Stimulated activated CD4-positive, alpha-beta T cell treated with anti-CD3 and anti-CD28 coated beads, Interleukin-12 subunit alpha, Interleukin-12 subunit beta, amount 100 ng/mL, for 4 hours (primary cell): ENCODE measurements at places on chromosomes 3 and 15.

DNA sequence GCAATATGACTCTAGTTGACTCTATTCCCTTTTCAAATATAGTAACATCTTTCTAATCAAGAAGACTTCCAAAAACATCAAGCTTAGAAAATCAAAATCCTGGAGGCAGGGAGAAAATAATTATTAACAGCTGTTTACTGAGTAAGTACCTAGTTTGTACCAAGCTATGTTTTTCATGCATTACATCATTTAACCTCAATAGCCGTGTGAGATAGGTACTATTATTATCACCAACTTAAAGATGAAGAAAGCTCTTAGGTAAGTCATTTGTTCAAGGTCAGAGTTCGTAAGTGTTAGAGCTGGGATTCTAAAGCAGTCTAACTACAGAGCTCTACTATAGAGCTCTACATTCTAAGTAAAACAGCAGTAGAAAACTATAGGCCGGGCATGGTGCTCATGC is 41.6 kb downstream of the GSK3B start:
- no peak for DNase-seq

DNA sequence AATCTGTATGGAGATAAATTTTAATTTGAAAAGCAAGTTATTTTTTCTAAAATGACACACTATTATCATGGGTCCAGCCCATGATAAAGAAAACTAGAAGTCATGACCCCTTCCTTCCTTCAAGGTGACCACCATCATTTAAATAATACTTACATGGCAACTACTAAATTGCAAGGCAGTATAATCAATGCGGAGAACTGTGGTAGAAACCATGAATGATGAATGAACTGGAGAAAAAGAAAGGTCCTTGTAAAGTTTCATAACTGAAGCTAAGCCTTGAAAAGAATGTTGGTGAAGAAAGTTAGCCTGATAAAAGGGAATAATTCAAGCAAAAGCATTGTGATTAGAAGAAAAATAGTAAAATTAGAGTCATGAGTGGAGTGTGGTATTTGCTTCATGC is 222.9 kb upstream of the TBC1D5 start:
- no peak for DNase-seq

- DNase-seq, result no peak
Measured at GRCh38 chr3:16896820-16897219, 12.1 kb downstream of the PLCL2 start.

DNA sequence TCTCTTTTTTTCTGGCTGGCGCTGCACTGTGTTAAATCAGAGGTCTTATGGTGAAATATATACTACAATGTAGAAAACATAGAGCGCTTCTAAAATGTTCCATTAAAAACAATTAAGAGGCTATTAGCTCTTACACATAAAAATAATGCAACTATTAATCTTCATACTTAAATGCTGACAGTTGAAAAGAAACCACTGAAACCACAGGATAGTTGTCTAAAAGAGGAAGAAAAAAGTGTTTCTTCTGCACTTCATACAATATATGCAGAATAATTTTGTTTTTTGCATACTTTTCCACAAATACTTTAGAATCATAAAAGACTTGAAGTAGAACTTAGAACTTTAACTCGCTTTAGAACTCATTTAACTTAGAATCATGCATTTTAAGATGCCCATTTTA is 170.5 kb downstream of the PYDC2 start:
- DNase-seq, result no peak

DNA sequence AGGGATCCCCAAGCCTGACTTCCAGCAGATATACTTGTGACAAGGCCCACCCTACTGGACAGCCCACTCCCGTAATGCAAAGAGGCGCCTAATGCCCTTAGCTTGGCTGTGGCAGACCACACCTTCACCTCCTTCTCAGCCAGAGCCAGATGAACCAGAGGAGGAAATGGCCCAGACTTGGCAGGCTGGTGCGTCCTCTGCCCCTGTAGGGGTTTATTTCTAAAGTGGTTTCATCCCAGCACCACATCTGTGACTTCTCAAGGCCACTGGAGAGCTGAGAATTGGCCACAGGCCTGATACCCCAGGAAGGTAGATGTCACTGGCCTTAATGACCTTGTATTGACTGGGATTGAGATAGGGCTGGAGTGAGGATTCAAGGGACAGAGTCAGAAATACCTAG is 29.5 kb downstream of the BOC start:
- no peak for DNase-seq

DNA sequence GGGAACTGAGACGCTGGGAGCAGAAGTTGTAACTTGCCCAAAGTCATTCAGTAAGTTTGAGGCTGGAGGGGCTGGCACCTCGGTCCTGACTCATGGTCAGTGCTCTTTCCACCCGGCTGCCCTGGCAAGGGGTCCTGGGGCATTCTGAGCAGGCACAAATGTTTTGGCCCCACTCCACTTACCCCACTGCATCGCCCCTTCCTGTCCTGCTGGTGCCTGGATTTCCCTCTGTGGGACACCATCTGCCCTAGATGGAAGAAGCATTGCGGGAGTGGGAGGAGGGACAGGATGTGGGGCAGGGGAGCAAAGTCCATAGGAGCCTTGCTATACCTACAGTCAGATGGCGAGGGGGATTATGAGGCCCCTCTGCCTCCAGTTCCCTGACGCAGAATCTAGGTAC is 4.5 kb downstream of the CORO2B start:
- no peak for DNase-seq

GRCh38 chr3:17028363-17028762 is 143.6 kb downstream of the PLCL2 start:
- DNase-seq, result no peak

GRCh38 chr3:14144423-14145075 is 19.7 kb downstream of the TMEM43 start:
- DNase-seq, result peak; percentile 22

GRCh38 chr15:90465140-90465929 is 64.4 kb upstream of the CRTC3 start:
- no peak for DNase-seq

- no peak for DNase-seq
Measured at GRCh38 chr3:155308831-155309230, 15.3 kb upstream of the STRIT1 start.

DNA sequence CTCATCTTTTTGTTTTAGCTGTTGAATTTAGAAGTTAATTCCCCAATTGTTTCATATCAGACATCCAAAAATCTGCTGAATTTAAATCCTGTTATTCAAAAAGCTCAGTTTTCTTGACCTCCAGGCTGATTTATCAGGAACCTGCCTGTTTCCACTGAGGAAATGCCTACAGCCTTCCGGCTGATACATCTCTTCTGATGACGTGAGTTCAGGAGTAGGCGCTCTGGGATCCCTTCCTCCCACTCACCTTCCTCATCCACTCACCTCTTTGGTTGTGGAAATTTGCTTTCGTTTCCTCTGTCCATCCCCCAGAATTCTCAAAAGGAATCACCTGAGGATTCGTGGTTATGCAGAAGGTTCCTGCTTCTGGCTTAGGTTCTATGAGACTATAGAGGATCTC is 55.4 kb upstream of the ALDH1A3 start:
- DNase-seq, result no peak

DNA sequence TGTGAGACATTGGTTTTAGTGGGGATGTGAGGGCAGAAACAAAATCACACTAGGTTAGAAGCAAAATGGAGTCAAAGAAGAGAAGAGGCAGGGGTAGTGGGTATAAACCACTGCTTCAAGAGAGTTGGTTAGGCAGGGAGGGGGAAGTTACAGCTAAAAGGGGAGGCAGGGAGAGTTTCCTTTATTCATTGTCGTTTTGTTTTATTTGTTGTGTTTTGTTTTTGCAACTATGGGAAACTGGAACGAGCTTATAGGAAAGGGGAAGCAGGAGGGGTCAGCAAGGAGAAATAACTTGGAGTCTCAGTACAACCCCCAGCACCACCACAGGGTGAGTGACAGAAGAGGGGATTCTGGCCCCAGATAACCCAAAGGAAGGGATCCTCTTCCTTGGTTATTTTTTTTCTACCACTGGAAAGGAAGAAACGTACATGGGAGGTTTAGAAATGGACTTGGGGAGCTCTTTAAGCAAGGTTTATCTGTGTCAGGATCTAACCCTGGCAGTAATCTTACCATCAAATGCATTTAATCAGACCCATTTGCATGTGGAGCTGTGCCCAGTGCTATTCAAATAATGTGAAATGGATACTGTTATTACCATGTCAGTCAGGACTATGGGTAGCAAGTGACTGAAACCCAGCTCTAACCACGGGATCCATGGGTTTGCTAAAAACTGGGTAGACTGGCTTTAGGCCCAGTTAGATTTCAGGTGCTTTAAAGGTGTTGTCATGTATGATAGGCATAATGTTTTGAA is 68.7 kb downstream of the CCNL1 start:
- no peak for DNase-seq

DNA sequence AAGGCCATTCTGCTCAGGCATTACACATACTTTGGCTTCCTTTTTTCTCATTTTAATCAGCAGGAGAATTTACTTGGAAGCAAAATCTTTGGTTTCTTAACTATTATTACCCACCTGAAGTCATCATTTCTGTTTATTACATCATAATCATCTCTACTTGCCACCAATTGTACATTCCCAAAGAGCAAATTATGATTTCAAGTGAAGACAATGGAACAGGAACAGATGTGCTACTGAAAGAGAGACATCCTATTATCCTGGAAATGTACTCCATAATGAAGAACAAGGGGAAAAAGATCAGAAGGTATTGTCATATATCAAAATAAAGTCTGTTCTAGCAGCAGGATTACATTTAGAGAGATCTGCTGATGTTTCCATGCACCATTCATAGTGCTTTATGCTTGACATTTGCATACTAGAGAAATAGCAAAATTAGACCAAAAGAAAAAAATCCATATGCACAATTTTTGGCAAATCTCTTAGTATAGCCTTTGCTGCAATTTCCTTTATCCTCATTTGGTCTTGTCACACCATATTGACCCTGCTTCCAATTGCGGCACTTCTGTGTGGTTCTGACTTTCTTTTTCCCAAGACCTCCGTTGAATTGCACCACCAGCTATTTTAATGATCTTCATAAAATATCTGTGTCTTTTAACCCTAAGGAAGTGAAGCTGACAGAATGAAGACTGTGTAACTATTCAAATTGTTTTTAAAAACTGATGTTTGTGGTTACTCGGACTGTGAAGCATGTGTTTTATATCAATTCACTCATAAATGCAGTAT is 683.8 kb downstream of the ZNF385D start:
- no peak for DNase-seq

GRCh38 chr15:68376447-68377060 is 55.4 kb downstream of the ITGA11 start:
- DNase-seq, result no peak

DNA sequence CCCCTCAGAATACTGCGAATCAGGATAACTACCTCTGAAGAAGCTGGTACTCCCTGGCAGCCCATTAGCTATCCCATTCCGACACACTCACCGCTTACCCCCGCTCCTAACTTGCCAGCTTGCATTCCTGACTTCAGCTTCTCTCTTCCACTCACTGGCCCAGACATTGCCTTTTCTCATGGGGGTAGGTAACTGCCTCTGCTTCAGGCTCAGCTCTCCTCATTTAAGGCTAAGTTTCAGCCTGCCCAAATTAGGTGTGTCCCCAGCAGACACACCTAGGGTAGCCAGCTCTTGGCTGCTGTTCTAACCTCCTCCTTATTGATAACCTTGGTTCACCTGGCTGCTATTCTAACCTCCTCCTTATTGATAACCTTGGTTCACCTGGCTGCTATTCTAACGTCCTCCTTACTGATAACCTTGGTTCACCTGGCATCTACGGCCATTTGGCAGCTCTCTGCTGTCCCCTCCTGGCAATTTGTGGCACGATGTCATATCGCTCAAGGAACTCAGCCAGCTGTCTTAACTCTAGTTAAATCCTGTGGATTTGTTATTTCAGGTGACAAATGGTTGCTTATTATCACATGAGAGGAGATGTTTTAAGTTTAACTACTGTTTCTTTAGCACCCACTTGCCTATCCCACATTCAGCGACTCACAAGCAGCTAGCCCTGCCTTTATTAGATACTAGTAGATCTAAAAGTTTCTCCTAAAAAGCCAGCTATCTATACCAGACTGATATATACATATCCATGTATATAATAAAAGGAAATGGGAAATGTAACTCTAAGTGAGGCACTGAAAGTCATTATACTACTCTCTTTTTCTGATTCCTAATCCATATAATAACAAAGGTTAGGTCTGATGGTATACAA is 106.5 kb upstream of the ACP3 start:
- peak; percentile 1 for DNase-seq

DNA sequence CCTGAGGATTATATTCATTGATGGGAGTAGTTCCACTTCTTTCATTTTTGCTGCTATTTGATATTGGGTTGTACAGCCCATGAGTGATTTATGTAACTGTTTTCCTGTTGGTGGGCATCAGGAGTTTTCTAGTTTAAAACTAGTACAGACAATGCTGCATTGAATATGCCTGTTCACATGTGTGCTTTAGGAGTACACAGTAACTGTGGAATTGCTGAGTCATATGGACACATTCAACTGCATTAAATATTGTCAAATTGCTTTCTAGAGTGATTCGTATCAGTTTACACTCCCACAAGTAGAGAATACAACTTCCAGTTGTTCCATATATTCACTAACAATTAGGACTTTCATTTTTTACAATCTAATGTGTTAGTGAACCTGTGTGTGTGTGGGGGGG is 59.8 kb upstream of the THSD4 start:
- no peak for DNase-seq

- DNase-seq, result no peak
Measured at GRCh38 chr3:29281344-29282241, 722 bp downstream of the RBMS3 start.

GRCh38 chr15:63933522-63933921 is 99.8 kb upstream of the HERC1 start:
- no peak for DNase-seq

DNA sequence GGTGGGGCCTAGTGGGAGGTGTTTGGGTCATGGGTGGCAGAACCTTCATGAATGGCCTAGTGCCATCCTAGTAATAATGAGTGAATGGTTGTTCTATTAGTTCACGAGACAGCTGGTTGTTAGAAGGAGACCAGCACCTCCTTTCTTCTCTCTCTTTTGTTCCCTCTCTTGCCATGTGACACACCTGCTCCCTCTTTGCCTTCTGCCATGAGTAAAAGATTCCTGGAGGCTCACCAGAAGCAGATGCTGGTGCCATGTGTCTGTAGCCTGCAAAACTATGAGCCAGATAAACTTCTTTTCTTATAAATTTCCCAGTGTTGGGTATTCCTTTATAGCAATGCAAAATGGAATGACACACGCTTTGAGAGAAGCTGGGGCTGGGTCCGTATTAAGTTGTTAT is 89.0 kb upstream of the SLC4A7 start:
- no peak for DNase-seq

DNA sequence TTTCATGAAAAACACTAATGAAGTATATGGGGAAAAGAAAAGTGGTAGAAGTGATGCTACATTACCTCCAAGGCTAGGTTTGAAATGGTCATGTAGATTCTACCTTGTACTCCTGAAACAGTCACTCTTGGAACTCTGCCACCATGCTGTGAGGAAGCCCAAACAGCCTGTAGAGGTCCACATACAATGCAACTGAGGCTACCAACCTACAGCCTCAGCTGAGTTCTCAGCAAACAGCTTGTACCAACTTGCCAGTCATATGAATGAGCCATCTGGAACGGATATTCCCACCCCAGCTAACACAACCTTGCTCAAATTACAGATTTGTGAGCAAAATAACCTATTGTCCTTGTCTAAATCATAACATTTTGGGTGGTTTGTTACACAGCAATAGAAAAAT is 193.5 kb downstream of the ULK4 start:
- no peak for DNase-seq

- no peak for DNase-seq
Measured at GRCh38 chr3:72887343-72887704, 522 bp upstream of the GXYLT2 start.
